Esophagus muscularis mucosa (tissue), 4 donors: ENCODE measurements at places on chromosomes 16 and 17.

DNA sequence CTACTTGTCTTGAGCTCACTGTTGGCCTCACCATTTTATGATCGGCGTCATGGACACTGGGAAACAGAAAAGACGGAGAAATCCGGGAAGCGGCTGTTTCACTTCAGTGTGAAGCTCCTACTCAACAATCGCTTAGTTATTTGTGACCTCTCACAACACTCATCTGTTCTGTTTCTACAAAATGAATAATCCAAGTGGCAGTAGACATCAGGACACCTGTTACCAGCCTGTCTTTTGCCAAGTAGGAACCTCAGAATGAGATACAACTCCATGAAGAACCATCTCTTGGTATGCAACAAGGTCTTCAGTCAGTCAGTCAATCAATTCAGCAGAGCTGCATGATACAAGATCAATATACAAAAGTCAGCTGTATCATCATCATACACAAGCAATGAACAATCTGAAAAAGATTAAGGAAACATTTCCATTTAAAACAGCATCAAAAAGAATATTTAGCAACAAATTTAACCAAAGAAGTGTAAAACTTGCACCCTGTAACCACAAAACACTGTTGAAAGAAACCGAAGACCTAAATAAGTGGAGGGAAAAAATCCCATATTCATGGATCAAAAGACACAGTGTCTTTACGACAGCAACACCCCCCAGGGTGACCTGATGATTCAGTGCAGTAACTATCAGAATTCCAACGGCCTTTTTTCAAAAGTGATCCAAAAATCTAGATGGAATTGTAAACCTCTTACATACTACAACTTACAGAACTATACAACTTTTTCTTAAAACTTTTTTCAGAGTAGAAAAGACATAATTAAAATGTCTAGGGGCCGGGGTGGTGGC is 63.4 kb downstream of the ANKRD11 start:
- DNase-seq, result no peak

- DNase-seq, result no peak
Observed at GRCh38 chr17:9987779-9988585, 82.9 kb upstream of the RCVRN start.

DNA sequence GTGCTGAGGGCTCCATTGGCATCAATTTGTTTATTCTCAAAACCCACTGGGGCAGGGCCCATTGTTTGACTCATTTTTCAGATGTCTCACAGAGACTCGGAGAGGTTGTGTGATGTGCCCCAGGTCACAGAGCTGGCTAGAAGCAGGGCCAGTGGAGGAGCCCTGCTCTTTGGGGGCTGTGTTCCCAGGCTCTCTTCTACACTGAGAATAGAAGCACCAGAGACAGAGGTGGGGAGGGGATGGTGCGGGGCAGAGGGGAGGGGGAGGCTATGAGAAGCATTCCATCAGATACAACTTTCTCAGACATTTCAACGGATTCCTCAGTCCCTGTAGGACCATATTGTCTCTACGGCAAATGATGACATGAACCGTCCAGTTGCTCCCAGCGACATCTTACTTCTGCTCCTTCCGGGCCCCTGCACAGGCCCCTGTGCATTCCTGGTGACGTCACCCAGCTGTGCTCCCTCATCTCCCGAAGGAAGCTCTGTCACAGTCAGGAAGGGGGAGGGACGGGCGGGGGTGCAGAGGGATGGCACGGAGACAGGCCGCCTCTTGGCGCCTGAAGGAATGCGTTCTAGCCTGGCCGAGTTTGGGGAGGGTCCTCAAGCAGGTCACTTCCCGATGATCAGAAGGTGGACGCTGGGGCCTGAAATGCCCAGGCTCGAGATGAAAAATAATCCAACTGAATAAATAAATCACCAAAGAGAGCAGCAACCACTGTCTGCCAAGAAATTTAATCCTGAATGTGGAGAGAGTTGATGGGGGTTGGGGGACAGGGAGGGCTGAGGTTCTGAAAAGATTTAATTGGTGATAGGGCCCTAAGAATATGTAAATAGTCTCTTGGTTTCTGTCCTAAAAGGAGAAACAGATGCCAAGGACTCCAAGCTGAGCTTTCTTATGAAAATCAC is 114.1 kb downstream of the NOG start:
- no peak for DNase-seq

DNA sequence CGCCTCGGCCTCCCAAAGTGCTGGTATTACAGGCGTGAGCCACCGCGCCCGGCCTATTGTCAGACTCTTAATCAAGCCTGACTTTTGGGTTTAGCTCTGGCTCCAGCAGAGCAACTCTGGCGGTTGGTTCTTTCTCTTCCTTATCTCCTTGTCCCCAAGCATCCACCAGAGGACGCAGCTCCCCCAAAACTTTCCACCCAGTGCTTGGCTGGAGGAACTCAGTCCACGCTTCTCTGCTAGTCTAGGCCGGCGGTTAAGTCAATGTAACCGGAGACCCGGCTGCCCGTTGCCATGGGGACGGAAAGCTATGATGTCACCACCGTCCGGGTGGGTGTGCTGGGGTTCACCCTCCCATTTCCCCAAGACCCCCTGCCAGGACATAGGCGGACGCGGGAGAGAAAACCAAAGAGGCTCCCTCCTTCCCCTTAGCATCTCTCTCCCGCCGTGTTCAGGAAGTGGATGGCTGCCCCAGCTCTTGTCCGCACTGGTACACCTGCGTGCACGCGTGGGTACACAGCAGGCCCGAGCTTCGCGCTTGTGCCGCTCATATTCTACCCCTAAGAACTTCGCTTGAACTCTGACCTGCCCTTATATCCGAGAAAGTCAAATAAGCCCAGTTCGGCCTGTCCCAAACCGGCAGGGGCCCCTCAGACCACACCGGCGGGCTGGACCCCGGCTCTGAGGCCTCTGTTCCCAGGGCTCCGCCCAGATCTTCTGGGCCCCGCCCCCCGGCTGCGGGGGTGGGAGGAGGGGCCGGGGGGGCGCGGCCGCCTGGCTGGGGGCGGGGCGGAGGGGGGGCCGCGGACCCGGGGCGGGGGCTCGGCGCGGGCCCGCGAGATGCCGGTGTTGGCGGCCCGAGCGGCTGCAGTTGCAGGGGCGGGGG is at the start of gene RND2:
Gene RND2, plus strand, starts transcription at position 825 of the 883 bp plus-strand sequence. CDS start 117 bp downstream, outside the sequence.
- peak; percentile 97 for DNase-seq

GRCh38 chr16:50679266-50679665 is 1.8 kb downstream of the SNX20 start:
- DNase-seq, result no peak

GRCh38 chr17:18025241-18025944 is 13.6 kb downstream of the ATPAF2 start:
- no peak for DNase-seq
